CD4-positive, alpha-beta memory T cell (primary cell): ENCODE measurements at places on chromosomes 3 and 15.

DNA sequence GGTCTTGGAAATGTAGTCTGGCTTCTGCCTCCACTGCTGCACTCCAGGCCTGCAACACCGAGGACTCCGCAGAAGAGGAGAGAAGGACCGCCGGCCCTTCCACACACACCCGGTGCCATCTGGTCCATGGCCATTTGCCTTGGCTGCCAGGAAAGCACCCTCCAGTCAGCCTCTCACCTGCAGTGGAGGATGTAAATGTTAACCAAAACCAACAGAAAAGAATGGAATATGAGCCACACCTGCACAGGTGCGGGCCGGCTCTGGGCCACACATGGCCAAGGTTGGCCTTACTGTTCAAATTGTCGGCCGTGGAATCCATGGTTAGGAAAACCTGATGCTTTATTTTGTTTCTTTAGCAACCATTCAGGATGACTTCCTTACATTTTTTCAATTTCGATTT is 178.3 kb upstream of the C2CD4B start:
- no peak overlapping the region for H3K4me3 ChIP-seq
- no peaks in the 10 kb centered on the region for H3K36me3 ChIP-seq
- H3K4me1 ChIP-seq: no peaks in the 10 kb centered on the region
- H3K27ac ChIP-seq: no peak overlapping the region
- no peak for DNase-seq

DNA sequence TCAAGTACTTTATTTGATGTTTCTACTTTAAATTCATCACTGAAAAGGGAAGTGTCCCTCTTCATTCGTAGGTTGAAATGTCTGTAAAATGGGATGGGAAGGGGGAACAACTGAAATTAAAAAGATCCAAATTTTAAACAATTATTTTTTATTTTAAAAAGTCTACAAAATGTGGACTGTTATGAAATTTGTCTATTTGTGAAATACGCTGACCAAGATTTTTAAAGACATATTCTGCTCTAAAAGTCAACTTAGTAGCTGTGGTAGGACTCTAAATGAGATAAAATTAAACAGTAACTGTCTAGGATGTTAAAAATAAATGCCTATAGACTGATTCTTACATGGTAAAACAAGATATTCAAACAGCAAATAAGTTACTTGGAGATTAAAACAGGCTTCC is 67.3 kb downstream of the ADAM10 start:
- H3K27ac ChIP-seq: no peak overlapping the region
- H3K4me1 ChIP-seq: peaks cover 11% of the 10 kb centered on the region
- H3K36me3 ChIP-seq: no peaks in the 10 kb centered on the region
- H3K27me3 ChIP-seq: no peaks in the 10 kb centered on the region

DNA sequence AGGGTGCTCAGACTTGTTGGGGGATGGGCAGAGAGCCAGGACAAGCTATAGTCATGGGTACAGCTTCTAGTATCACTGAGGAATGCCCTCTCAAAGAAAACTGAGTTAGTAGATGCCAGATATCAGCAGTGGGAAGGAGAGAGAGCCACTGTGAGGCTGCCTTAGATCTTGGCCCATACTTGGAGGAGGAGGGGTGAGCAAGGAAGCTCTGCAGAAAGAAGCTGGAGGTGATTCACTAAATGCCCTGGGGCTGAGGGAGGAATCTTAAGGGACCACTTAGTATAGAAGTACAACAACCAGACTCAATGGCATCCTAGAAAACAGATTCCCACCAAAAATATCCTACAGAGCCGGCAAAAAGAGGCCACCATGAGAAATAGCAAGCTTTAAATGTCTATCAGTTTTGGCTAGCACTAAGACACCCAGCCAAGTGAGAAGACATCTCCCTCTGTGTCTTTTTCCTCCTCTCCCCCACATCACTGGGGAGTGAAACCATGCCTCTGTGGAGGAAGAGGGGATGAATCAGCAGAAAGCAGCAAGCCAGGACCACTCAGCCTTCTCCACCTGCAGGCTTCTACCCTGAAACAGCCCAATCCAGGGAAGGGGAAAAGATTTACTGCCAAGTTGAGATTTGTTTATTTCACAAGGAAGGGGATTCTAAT is 282.5 kb upstream of the STT3B start:
- no peak for DNase-seq
- peaks cover 15% of the 10 kb centered on the region for H3K4me1 ChIP-seq
- H3K4me3 ChIP-seq: no peak overlapping the region
- H3K27ac ChIP-seq: no peak overlapping the region

DNA sequence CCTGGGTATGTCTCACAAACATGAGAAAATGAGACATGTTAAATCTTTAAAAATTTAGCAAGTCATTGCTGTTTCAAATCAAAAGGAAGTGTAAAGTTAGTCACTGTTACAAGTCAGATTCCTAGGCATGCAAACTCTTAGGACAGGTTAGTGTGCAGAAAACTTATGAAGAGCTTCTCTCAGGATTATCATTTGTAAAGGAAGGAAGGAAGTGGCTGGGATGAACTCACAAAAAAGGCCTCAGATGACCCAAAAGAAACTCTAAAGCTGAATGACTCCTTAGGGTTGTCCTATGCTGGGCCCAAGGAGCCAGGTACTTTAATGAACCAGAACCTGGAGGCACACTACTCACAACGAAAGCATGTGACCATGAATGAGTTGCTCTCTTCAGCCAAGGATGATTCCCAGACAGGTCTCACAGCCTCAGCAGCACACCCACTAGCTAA is 25.0 kb downstream of the MSL2 start:
- no peak overlapping the region for H3K27ac ChIP-seq
- no peak overlapping the region for H3K4me3 ChIP-seq
- no peaks in the 10 kb centered on the region for H3K36me3 ChIP-seq
- H3K27me3 ChIP-seq: no peaks in the 10 kb centered on the region
- H3K4me1 ChIP-seq: peaks cover 79% of the 10 kb centered on the region

GRCh38 chr3:136387031-136387430 is 136.9 kb downstream of the PCCB start:
- no peak overlapping the region for H3K27ac ChIP-seq
- no peak for DNase-seq
- H3K4me1 ChIP-seq: no peaks in the 10 kb centered on the region
- no peak overlapping the region for H3K4me3 ChIP-seq
- no peaks in the 10 kb centered on the region for H3K27me3 ChIP-seq

DNA sequence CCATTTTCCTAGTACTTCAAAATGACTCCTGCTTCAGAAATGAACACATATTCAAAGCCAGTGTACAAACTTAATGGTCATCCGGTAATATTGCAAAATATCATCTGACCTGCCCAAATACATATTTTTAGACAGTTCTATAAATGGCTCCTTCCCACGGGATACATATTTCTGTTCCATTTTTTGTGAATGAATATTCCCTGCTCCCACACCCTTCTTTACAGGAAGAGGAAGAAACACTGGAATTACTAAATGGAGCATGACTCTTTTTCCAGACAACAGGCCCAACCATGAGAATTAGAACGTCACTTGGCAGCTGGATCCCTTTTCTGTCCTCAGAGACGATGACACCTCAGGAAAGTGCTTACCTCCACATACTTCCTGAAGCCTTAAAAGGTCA is 38.0 kb upstream of the CBLB start:
- H3K27me3 ChIP-seq: no peaks in the 10 kb centered on the region
- DNase-seq: no peak
- no peak overlapping the region for H3K4me3 ChIP-seq
- H3K27ac ChIP-seq: no peak overlapping the region
- no peaks in the 10 kb centered on the region for H3K36me3 ChIP-seq

GRCh38 chr3:146511402-146512134 is 32.8 kb downstream of the PLSCR1 start:
- no peaks in the 10 kb centered on the region for H3K27me3 ChIP-seq
- no peak overlapping the region for H3K4me3 ChIP-seq
- no peaks in the 10 kb centered on the region for H3K36me3 ChIP-seq
- no peaks in the 10 kb centered on the region for H3K4me1 ChIP-seq
- H3K27ac ChIP-seq: no peak overlapping the region

DNA sequence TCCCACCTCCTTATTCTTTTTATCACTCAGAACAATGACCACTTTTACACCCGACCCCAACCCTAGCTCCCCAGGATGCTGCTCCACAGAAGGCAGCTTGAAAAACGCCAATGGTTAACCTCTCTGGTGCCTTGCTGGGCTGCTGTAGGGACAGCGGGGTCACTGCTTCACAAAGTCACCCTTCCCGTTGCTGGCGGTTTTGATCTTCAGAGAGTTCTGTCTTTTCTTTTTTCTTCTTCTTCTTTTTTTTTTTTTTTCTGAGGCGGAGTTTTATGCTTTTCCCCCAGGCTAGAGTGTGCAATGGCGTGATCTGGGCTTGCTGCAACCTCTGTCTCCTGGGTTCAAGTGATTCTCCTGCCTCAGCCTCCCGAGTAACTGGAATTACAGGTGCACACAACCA is 20.7 kb downstream of the CEP19 start:
- DNase-seq: no peak
- no peak overlapping the region for H3K27ac ChIP-seq
- no peak overlapping the region for H3K4me3 ChIP-seq
- H3K4me1 ChIP-seq: peaks cover 12% of the 10 kb centered on the region
- H3K36me3 ChIP-seq: no peaks in the 10 kb centered on the region

DNA sequence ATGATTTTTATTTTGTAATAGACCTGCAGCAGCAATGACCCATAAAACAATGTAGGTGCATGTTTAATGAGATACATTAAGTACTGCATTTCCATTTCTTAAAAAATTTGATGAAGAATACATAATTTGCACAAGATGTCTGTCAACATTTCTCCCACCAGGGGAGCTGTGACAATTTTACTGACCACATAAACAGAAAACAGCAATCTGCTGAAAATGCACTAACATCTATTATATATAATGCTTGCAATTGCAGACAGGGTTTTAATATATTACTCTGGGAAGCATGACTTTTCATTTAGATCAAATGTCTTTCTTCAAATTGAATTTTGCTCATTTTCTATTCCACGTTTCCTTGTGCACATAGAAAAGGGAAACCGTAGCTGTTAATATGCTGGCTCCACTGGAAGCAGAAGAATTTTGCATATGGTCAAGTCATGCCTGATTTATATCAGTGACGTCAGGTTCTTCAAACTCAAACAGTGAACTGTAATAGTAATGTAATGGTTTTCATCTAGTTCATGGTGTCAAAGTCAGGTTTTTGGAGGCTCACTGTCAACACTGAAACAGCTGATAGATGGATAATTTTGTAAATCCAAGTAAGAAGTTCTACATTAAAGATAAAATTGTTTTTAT is 79.8 kb upstream of the IGF1R start:
- H3K27ac ChIP-seq: no peak overlapping the region
- H3K4me3 ChIP-seq: no peak overlapping the region
- H3K4me1 ChIP-seq: no peaks in the 10 kb centered on the region

- no peak overlapping the region for H3K4me3 ChIP-seq
- H3K27ac ChIP-seq: no peak overlapping the region
- DNase-seq: no peak
- no peaks in the 10 kb centered on the region for H3K4me1 ChIP-seq
- no peaks in the 10 kb centered on the region for H3K27me3 ChIP-seq
Measured at GRCh38 chr3:67863869-67864268, 209.5 kb upstream of the SUCLG2 start.

GRCh38 chr15:101137312-101137940 is 114.4 kb downstream of the CHSY1 start:
- H3K27ac ChIP-seq: no peak overlapping the region
- no peaks in the 10 kb centered on the region for H3K36me3 ChIP-seq
- H3K4me3 ChIP-seq: no peak overlapping the region
- H3K4me1 ChIP-seq: peaks cover 18% of the 10 kb centered on the region
- H3K27me3 ChIP-seq: no peaks in the 10 kb centered on the region

GRCh38 chr3:2945121-2945520 is 165.1 kb downstream of the IL5RA start:
- H3K27ac ChIP-seq: no peak overlapping the region
- H3K27me3 ChIP-seq: no peaks in the 10 kb centered on the region
- no peaks in the 10 kb centered on the region for H3K4me1 ChIP-seq
- no peak for DNase-seq

DNA sequence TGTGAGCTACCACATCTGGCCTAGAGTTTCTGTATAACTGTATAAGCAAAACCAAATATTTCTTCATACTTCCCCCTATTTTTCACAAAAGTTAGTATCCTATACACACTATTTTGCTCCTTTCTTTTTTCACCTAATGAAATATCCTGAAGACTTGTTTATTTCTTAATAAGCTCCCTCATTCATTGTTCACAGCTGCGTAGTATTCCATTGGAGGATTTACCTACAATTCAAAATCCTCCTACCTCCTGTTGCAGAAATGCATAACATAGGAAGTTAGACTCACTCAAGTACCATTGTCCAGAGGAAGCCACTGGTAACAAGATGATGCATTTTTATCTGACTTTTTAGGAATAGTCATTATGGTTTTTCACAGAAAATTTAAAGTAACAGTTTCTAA is 29.6 kb upstream of the TBC1D21 start:
- no peak overlapping the region for H3K4me3 ChIP-seq
- H3K4me1 ChIP-seq: no peaks in the 10 kb centered on the region
- H3K27me3 ChIP-seq: no peaks in the 10 kb centered on the region
- DNase-seq: no peak

GRCh38 chr3:138114431-138114918 is 933 bp downstream of the DZIP1L start:
- DNase-seq: no peak
- H3K27me3 ChIP-seq: peaks cover 7% of the 10 kb centered on the region
- no peaks in the 10 kb centered on the region for H3K36me3 ChIP-seq
- H3K27ac ChIP-seq: no peak overlapping the region
- no peak overlapping the region for H3K4me3 ChIP-seq

GRCh38 chr3:58102976-58103451 is 94.8 kb downstream of the FLNB start:
- no peaks in the 10 kb centered on the region for H3K27me3 ChIP-seq
- H3K27ac ChIP-seq: no peak overlapping the region
- H3K4me3 ChIP-seq: no peak overlapping the region
- no peak for DNase-seq

GRCh38 chr3:188139466-188139865 is 14.5 kb upstream of the LPP start:
- H3K27me3 ChIP-seq: no peaks in the 10 kb centered on the region
- no peak overlapping the region for H3K27ac ChIP-seq
- H3K36me3 ChIP-seq: no peaks in the 10 kb centered on the region
- no peaks in the 10 kb centered on the region for H3K4me1 ChIP-seq
